ENCODE measurements at places on chromosomes 6 and 20.

- DNase-seq, result no peak
Measured at GRCh38 chr20:44967207-44967807, 995 bp downstream of the STK4 start.

GRCh38 chr6:157268835-157269234 lies 54.5 kb downstream of the TMEM242 start:
- DNase-seq, result no peak

DNA sequence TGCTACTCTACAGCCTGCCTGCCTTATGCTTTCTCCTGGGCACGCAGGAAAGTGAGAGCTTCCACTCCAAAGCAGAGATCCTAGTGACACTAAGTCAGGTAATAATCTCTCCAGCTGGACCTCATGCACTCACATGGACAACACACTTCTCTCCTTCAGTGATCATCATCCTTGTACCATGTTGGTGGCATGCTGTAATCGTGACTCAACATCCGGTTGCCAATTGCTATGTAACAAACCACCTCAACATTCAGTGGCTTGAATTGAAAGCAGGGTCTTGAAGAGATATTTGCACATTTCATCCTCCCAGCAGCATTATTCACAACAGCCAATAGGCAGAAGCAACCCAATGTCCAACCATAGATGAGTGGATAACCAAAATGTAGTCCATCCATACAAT lies 40.3 kb upstream of the PPP1R3G start:
- no peak for DNase-seq

GRCh38 chr6:111620169-111620568 lies 14.5 kb upstream of the TRAF3IP2 start:
- no peak for DNase-seq
